NCI-H2029 treated with DMSO at 0.1 percent for 48 hours (cell line): ENCODE measurements at places on chromosomes 11 and 22.

- no peak for DNase-seq
These were observed 12.6 kb upstream of the TFIP11 start for GRCh38 chr22:26524870-26525269.

DNA sequence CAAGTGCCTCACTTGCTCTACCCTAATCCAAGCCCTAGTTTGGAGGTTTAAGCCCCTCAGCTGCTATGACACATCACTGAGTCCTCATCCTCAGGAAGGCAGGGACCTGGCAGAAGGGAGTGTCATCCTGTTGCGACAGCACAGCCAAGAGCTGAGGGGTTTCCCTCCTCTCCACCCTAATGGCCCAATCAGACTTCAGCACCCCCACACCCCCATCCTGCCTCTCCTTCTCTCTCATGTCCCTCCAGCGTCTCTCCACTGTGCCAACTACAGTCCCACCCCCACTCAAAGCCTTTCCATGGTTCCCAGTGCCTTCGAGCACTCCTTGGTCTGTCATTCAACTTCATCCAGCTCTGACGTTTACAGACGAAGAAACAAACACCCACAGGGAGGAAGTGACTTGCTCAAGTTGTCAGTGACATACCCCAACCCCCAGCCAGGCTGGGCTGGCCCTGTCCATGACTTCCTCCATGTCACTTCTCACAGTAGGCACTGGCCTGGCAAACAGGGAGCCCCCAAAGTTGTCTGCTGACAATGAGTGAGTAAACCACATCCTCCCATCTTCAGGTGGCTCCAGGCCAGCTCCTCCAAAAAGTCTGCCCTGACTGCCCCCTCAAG, 15.6 kb downstream of the ARAP1 start:
- DNase-seq: no peak

DNA sequence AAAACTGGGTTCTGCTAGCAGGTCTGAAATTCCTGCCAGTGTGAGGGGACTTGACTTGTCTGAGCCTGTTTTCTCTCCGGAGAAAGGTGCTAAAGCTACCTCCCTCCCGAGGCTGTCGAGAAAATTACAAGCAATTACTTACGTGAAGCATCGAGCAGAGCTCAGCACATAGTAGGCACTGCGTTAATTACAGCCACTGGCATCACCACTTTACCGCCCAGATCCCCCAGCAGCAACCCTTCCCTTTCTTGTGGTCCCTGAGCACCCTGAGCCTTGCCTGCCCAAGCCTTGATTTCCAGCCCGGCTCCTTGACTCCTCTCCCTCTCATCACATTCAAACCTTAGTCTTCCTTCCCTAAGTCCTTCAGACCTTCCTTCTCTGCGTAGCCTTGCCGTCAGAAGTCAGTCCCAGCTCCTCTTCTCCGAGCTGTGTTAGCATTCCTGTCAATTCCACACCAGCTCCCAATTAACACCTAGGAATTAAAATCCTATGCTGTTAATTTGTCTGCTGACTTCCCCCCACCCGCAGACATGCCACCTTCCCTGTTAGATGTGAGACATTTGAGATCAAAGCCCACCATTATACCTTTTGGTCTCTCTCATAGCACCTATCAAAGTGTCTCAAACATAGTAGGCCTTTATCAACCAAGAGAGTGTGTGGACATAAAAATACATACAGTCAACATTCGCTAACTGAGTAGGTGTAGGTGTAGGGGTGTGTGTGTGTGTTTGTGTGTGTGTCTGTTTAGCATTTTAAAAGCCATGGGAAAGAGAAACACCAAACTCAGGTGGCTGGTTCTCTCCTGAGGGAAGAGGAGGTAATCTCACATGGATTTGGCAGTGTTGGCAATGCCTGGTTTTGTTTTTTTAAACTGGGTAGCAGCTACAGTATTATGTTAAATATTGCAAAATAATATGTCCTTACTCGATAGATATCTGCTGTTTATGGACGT, 2.8 kb upstream of the KCNJ5 start:
- no peak for DNase-seq

GRCh38 chr11:73367482-73368024, 8.6 kb upstream of the RELT start:
- no peak for DNase-seq

DNA sequence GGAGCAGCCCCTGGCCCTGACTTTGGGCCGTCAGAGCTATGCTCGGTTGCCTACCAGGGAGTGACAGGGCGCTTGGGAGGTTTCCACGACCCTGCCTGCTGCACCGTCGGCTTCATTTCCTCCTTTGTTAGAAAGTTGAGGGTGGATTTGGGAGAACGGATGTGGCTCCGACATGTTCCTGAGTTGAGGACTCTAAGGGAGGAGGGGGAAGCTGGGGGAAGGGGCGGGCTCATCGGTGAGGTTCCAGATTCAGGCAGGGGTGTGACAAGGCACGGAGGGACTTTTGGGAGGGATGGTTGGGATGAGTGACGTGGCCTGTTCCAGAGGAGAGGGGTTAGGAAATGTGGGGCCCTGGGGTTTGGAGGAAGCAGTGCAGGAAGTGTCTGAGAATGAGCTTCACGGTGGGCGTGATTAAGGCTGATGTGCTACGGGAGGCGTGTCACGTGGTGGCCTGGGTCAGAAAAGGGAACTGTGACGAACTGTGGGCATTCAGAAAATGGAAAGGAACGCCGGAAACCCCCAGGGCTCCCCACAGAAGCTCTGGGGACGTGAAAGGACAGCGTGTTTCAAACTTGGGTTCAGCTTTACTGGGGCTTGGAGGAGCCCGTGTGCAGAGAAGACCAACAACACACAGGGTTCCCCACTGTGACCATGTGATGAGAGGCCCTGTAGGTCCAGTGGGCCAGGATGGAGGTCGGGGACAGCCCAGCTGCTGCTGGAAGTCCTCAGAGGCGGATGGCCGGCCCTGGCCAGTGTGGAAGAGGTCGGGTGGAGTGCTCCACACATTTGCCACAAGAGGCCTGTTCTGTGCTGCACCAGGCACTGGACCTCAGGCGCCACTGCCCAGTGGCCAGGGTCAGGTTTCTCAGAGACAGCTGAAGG, 2.8 kb downstream of the PARVB start:
- no peak for DNase-seq

DNA sequence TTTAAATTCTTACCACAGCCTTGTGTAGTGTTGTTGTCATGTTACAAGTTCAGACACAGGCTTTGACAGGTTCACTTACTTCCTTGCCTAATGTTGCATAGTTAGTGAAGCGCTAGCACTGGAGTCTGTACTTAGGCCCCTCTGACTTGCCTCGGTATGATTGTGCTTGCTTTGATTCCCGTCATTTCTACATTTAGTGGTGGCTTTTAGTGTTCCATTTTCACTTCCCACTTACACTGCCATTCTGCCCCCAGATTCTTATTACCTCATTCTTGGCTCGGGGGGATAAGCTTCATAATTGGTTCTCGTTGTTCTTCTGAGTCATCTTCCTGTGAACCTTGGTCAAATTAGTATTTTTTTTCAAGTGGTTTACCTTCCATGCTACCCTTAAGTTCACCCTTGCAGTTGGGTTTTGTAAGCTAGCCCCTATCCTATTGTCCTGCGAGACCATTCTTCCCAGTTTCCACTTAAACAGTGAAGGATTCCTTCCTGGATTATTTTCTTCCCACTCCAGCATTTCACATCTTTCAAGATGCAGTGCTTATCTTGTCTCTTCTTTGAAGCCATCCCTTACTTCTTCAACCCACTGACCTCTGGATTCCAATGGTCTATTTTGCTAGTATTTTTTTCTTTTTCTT, 68.7 kb downstream of the DDX10 start:
- DNase-seq: peak; percentile 15
